ENCODE measurements at places on chromosomes 12 and 14. TPM values are rescaled to one million over a fixed set of nuclear protein-coding genes. Genes with fewer than 3 reads are reported as not detected.

- DNase-seq = no peak
Observed at GRCh38 chr14:102731101-102731870, 46.0 kb upstream of the TRAF3 start.

GRCh38 chr12:104342635-104343249 is 39.2 kb downstream of the EID3 start:
- no peak for DNase-seq

DNA sequence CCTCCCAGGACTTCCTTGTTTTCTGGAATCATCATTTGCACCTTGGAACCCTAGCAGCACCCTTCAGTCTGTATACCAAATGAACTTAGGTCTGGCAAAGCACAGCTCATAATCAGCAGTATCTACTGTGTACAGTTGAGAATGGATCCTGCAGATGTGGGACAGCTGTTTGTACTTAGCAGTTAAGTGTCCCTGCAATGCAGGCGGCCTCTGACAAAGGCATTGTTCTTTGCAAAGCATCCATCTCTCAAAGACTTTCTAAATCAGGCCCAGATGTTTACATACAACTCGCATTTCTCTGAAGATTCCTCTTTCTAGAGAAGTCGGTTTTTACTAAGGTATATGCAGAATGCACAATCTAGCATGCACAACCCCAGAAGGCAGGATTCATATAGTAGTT is 170.5 kb upstream of the RBM19 start:
- DNase-seq = no peak

KSR2 gene
- 0.09 TPM for total RNA-seq

- no peak for DNase-seq
Observed at GRCh38 chr12:91074154-91074709, 16.4 kb upstream of the KERA start.

MYL2 gene
- 6.4 TPM for total RNA-seq

GRCh38 chr12:123319273-123319672 is 45.4 kb downstream of the SBNO1 start:
- DNase-seq = no peak

DNA sequence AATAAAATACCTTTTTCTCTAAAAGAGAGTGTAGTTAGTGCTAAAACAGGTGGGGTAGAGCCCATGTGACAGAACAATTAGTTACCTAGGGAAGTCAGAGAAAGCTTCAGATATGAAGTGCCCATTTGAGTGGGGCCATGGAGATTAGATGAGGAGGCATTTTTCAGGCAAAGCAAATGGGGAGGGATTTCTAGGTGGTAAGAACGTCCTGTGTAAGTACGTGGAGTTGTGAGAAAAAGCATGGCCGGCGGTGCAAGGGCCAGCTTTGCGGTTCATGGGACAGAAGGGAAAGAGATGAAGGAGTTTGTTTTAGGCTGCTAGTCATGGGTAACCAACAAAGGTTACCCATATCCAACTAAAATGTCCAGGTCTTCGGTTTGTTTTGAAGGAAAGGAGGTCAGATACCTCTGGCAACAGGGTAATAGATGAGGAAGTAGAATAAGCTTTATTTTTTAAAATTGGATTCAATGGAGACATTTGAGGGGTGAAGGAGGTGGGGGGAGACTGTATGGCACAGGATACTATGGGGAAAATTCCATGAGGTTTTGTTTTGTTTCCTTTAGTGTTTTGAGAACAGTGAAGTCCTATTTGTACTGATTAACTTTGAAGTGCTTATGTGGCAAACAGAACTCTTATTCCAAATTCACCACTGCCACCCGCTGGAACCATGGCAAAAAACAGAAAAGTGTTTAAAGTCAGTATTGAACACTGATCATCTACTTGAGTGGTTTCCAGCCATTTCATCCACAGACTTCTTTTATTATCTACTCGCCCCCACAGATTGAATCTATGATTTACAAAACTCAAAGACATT is 10.0 kb upstream of the SNRPF start:
- DNase-seq = peak; percentile 22

DNA sequence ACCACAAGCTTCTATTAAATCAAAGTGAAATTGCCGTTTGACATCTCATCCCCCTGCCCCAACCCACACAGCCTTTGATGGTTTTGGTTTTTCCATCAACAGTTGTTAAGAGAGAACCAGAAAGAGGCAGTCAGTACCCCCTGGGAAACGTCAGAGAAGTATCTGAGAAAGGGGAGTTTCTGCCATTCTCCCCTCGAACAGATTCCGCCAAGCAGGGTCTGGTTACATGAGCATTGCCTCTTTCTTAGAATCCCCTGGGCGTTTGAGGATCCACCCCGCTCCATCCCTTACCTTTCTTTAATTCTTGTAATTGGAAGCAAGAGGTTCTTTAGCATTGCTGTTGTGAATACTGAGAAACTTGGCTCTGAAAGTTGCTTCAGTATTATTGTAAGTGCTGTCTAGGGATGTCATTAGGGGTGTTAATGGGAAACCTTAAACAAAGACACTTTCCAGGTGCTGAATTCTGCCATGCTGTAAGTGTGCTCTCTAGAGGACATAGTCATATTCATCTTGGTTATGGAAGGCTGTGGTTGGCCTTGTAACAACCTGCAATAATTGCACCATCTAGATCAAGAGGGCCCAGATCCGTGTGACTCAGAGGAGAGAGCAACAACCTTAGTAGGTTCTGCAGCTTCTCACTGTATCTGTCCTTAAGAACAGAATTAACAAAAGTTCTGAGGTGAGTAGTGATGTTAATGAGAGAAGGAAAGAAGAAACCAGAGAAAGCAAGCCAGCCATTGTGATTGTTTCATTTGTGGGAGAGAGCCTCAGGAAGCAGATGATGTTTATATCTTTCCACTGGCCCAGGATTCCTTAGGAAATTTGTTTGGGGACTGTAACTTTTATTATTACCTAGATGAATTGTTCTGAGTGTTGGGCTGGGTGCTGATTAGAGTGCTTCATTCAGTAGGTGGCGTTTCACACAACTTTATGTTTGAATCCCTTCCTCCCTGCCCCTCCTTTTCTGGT is 9.0 kb downstream of the TMBIM6 start:
- peak; percentile 44 for DNase-seq

DNA sequence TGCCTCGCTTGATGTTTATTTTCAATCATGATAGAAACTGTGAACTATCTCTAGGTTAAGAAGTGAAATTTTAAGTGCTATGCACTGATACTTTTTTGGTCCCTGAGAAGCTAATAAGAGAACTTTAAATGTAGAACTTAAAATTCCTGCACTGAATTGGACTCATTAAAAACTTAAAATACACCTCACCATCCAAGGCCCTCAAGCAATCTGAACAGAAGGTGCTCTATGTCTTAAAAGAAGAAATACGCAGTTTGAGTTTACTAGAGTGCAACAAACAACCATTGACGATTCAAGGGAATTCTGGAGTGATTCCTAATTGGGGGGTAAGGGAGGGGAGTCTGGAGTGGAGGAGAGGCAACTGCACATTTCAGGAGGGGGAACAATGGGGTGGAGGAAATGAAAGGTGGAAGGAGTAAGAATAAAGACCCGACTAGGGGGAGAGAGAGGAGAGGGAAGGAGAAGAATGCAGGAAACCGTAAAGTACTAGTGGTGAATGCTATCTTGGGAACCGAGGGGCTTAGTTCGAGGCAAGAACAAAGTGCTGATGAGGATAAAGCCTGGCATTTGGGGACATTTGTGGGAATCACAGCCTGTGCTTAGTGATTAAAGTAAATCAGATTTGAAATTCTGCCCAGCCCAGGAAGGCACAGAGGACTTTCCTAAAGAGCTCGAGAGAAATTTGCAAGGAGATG is 389.7 kb downstream of the AACS start:
- DNase-seq = no peak

- DNase-seq = no peak
Observed at GRCh38 chr12:34604227-34604626, 581.9 kb downstream of the ALG10 start.

DNA sequence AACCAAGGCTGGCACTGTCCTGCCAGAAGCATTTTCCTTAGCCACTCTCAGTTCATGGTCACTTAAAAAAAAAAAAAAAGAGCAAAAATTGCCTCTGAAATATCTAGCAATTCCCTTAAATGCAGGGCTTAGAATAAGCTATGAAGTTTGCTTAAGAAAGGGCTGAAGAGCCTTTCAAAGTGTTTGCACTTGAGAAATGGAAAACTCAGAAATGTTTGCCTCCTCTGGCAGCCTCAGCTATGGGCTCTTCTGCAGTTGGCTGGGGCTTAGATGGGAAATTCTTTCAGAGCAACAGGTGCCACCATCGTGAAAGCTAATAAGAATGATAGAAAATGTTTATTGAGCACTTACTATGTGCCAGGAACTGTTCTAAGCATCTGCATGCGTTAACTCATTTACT is 48.5 kb upstream of the TSPAN11 start:
- no peak for DNase-seq

SDS gene
- total RNA-seq = not detected

DNA sequence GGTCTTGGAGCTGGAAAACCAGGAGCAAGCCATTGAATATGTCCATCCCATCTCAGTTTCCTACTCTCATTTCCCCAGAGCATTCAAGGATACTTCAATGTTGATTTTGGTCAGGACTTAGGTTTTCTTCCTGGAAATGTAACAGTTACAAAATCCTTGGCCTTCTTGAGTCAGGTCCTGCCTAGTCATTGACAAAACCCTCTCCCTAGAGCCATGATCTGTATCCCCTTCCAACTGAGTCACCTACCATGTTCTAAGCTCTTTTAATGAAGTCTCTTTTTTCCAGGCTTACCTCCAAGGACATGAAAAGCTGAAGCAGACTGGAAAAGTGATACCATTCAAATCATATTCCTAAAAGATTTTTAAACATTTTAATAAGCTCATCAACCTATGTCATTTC is 549.2 kb downstream of the GALC start:
- no peak for DNase-seq

DNA sequence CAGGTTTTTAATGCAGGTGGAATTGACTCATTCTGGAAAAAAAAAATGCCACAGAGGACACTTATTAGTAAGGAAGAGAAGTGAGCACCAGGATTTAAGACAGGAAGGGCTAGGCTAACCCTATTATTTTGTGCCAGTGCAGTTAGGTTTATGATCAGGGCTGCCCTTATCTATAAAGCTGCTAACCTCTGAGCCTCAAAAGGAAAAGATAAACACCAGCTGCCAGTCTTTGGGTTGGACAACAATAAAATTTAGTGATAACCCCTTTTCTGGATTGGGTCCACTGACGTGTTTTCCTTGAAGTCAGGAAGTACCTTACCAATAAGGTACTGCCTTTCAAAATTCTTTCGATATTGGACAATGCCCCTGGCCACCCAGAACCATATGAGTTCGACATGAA is 128.9 kb downstream of the NUBPL start:
- no peak for DNase-seq

MORN3 gene
- 0.18 TPM for total RNA-seq

KCNMB4 gene
- total RNA-seq = 8.7 TPM

POTEM gene
- total RNA-seq = 1.0 TPM

TRPV4 gene
- not detected for total RNA-seq

ITGB7 gene
- 207 TPM for total RNA-seq

DNA sequence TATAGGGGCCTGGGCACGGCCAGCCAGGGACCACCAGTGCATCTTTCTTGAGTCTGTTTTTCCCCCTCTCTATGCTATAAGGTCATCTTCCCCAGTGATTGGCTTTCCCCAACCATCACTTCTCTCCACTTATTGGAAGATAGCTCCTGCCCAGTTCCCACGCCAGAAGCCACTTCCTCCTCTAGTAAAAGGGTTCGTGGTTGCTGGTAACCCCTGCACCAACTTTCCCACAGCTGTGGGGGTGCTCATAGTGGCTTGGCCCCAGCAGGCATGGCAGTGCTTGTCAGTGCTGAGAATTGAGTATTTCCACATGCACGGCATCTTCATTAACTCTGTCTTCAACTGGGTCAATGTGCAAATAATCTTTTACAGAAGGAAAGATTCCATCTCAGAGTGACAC is 215.4 kb downstream of the FOXN3 start:
- no peak for DNase-seq

DNA sequence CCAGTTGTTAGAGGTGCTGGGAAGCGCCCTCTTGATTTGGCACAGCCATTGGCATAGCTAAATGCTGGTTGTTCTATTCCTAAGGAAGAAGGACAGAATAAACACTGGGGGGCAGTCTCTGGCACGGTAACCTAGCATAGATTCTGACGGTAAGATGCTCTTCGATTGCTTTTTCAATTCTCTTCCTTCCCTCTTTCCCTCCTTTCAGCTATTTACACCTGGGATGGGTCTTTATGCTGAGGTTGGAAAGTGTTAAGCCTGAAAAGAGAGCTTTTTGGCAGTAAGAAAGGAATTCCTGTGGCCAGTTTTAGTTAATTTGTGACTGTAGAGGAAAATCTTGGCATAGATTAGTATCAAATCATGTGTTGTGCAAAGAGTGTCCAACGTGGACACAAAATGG is 162.8 kb downstream of the SNAPC1 start:
- peak; percentile 43 for DNase-seq

GRCh38 chr14:23639048-23639890 is 3.1 kb downstream of the DHRS2 start:
- no peak for DNase-seq

SPIC gene
- total RNA-seq = not detected

- no peak for DNase-seq
Observed at GRCh38 chr14:92560106-92560865, 46.7 kb downstream of the RIN3 start.

Data from OCI-LY7 (cell line).